ENCODE measurements at places on chromosomes 5 and 9.

- no peaks in the 10 kb centered on the region for H3K27me3 ChIP-seq
- no peak for DNase-seq
- H3K27ac ChIP-seq, result no peak overlapping the region
- no peak overlapping the region for H3K4me3 ChIP-seq
- H3K4me1 ChIP-seq, result no peaks in the 10 kb centered on the region
- no peaks in the 10 kb centered on the region for H3K36me3 ChIP-seq
Observed at GRCh38 chr5:170151097-170151831, 45.6 kb downstream of the FOXI1 start.

DNA sequence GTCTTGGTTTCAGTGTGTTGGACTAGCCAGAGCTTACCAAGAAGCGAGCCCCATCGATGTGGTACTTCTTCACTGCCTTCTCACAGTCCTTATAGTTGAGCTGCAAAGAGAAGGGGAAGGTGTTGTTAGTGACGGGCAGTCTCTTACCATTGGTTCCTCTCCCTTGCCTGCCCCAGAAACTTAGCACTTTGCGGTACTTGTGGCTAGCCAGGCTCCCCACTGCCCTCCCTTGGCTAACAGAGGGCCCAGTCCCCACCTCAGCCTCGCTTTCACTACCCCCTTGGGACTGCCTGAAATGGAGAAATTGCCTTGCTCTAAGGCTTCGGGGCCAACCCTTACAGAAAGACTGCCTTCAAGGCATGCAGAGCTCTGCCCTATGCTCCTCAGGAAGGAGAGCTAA, 4.3 kb downstream of the LCP2 start:
- peak; percentile 78 for DNase-seq
- peak overlapping the region; percentile 100 for H3K4me3 ChIP-seq
- peaks cover 59% of the 10 kb centered on the region for H3K36me3 ChIP-seq
- no peaks in the 10 kb centered on the region for H3K27me3 ChIP-seq

DNA sequence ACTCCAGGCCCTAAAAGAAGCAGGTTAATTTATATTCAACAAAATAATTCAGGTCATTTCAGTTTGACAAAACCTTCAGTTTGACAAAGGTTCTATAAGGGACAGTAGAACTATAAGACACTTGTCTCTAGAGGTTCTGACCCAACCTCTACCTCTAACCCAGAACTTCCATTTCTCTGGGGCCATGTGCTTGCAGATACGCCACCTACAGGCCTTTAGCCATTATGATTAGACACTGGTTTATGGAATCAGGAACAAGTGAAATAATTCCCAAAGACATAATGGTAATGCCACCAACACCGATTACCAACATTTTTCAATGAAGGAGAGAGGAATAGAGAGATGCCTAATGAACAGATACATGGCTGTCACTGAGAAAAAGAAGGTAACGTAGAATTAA, 733.9 kb downstream of the PRELID2 start:
- no peak overlapping the region for H3K4me3 ChIP-seq
- no peak overlapping the region for H3K27ac ChIP-seq
- H3K27me3 ChIP-seq, result no peaks in the 10 kb centered on the region
- H3K36me3 ChIP-seq, result no peaks in the 10 kb centered on the region
- no peaks in the 10 kb centered on the region for H3K4me1 ChIP-seq
- no peak for DNase-seq

DNA sequence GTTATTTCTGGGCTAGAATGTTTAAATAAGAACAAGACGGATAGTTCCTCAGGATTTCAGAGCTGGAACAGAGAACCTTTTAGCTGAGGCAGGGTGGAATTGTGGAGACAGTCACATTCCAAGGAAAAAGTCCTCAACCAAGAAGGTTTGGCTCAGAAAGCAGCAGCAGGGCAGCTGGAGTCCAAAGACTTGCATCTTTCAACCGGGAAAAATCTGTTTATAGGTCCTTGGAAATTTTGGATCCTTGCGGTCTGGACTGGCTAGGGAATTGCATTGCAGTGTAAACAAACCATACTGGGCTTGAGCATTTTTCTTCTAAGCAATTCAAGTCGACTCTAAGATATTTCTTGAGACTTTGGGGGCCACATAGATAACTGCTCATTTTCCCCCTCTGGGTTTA, 40.8 kb upstream of the HMHB1 start:
- no peaks in the 10 kb centered on the region for H3K27me3 ChIP-seq
- no peak for DNase-seq
- no peaks in the 10 kb centered on the region for H3K4me1 ChIP-seq
- H3K4me3 ChIP-seq, result no peak overlapping the region
- no peaks in the 10 kb centered on the region for H3K36me3 ChIP-seq

- DNase-seq, result no peak
- no peaks in the 10 kb centered on the region for H3K4me1 ChIP-seq
- no peak overlapping the region for H3K4me3 ChIP-seq
- H3K36me3 ChIP-seq, result no peaks in the 10 kb centered on the region
- H3K27me3 ChIP-seq, result no peaks in the 10 kb centered on the region
Observed at GRCh38 chr5:149437391-149438040, 58.4 kb upstream of the IL17B start.

GRCh38 chr5:84370176-84370575, 14.5 kb downstream of the EDIL3 start:
- H3K27ac ChIP-seq, result no peak overlapping the region
- no peaks in the 10 kb centered on the region for H3K4me1 ChIP-seq
- H3K4me3 ChIP-seq, result no peak overlapping the region
- DNase-seq, result no peak

- no peak for DNase-seq
- H3K4me1 ChIP-seq, result no peaks in the 10 kb centered on the region
- H3K27ac ChIP-seq, result no peak overlapping the region
- peaks cover 9% of the 10 kb centered on the region for H3K27me3 ChIP-seq
Observed at GRCh38 chr5:1244976-1245375, 19.8 kb downstream of the SLC6A18 start.

GRCh38 chr9:96871176-96871575, 16.9 kb upstream of the ZNF782 start:
- H3K27ac ChIP-seq, result no peak overlapping the region
- H3K36me3 ChIP-seq, result no peaks in the 10 kb centered on the region
- H3K4me3 ChIP-seq, result no peak overlapping the region
- peaks cover 8% of the 10 kb centered on the region for H3K4me1 ChIP-seq
- no peak for DNase-seq
- H3K27me3 ChIP-seq, result peaks cover 8% of the 10 kb centered on the region

DNA sequence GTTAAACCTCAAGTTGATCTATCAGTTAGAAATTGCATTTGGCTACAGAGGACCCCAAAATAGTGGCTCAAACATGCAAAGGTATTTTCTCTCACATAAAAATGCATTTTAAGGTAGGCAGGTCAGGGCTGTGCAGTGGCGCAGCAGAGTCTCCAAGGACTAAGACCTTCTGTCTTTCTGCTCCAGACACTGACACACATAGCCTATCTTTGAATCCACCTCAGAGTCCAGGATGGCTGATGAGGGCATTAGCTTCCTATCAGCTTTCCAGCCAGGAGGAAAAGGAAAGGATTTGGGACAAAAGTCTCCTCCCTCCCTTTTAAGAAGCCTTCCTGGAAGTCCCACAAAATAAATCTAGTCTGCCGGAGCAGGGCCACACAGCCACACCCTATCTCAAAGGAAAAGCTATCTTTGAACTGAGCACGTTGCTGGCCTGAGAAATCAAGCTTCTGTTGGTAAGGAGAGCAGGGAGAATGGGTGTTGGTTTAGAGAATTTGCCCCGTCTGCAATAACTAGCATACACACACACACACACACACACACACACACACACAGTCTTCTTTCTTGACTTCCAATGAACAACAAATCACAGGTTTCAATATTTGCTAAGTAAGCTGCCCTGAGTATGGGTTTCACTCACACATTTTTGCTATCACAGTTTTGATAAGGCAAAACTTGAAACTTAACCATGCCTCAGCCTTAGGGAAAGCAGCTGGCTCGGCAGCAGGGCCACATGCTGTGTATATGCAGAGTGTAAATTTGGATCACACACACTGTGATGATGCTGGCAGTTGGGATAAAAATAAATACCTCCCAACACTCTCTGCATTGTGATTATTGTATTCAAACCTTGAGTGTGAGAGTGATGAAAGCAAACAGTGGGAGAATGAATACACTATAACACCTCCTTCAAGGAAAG, 116.6 kb upstream of the MAP3K1 start:
- H3K27me3 ChIP-seq, result no peaks in the 10 kb centered on the region
- no peak for DNase-seq
- peaks cover 61% of the 10 kb centered on the region for H3K4me1 ChIP-seq
- H3K27ac ChIP-seq, result no peak overlapping the region

DNA sequence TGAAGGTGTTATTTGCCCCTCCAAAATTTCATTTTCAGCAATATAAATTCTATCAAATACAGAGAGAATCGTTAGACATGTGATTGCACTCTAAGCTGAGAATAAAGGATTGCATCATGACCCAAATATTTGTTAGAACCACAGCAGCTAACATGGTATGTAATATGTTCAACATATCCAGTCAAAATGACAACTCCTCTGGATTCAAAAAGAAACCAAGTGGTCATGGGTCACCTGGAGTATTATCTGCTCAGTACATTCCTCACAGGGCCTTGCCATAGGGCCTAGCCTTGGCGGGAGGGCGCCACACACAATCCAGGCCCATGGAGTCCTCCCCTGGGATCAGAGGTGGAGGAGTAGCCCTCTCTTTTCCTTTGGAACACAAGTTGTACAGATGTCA, 179.2 kb downstream of the HSD17B3 start:
- H3K4me1 ChIP-seq, result no peaks in the 10 kb centered on the region
- no peak overlapping the region for H3K4me3 ChIP-seq
- H3K27me3 ChIP-seq, result no peaks in the 10 kb centered on the region
- DNase-seq, result no peak

GRCh38 chr9:134695144-134695543, 53.5 kb downstream of the COL5A1 start:
- H3K4me3 ChIP-seq, result no peak overlapping the region
- H3K4me1 ChIP-seq, result no peaks in the 10 kb centered on the region
- H3K36me3 ChIP-seq, result no peaks in the 10 kb centered on the region
- DNase-seq, result no peak
- no peaks in the 10 kb centered on the region for H3K27me3 ChIP-seq

DNA sequence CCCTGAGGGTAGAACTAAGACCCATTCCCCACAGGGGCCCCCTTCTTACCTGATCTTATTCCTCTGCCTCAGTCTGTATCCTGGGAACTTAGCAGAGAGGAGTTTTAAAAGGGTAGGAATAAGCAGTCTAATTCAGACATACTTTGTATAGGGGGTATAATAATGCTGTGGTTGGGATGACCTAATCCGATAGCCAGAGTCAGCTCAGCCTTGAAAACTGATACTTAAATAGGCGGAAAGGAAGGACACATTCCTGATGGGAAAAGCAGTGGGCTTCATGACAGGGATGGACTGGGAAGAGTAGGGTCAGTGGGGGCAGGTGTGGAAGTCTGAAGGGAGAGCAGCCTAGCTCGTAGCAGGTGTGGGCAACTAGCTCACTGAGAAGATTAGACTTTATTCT, 52.2 kb upstream of the TESK1 start:
- no peak for DNase-seq
- no peaks in the 10 kb centered on the region for H3K27me3 ChIP-seq
- H3K4me1 ChIP-seq, result no peaks in the 10 kb centered on the region
- H3K36me3 ChIP-seq, result no peaks in the 10 kb centered on the region
- H3K4me3 ChIP-seq, result no peak overlapping the region

DNA sequence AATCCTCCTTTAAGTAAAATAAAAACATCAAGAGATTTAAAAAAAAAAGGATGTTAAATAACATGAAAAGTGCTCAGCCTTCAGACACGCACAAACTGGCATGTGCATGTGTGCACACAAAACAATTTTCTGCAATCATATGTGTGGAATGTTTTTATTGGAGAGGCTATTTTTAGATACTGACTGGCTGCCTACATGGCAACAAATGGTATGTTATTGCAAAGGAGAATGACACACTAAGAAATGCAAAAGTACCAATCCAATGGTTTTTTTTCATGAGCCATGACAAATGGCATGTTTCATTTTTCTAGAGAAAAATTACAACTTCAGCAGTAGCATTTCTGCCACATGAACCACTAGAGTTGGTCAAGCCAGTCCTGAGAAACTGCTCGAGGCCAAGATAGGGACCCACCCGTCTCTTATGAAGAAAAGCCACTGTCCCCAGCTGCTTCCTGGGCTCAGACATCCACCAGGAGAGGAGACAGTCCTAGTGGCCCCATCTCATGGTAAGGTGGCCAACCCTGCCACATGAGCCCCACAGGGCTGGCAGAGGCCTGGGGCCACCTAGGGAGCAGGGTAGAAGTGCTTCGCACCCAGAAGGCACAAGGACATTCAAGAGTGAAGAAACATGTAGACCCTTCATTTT, 116.4 kb downstream of the MYO10 start:
- H3K27ac ChIP-seq, result no peak overlapping the region
- no peaks in the 10 kb centered on the region for H3K36me3 ChIP-seq
- H3K4me1 ChIP-seq, result no peaks in the 10 kb centered on the region
- H3K4me3 ChIP-seq, result no peak overlapping the region
- DNase-seq, result no peak

- no peak for DNase-seq
- no peaks in the 10 kb centered on the region for H3K36me3 ChIP-seq
- peaks cover 17% of the 10 kb centered on the region for H3K4me1 ChIP-seq
Observed at GRCh38 chr9:110027671-110028081, 180.3 kb downstream of the C9orf152 start.

DNA sequence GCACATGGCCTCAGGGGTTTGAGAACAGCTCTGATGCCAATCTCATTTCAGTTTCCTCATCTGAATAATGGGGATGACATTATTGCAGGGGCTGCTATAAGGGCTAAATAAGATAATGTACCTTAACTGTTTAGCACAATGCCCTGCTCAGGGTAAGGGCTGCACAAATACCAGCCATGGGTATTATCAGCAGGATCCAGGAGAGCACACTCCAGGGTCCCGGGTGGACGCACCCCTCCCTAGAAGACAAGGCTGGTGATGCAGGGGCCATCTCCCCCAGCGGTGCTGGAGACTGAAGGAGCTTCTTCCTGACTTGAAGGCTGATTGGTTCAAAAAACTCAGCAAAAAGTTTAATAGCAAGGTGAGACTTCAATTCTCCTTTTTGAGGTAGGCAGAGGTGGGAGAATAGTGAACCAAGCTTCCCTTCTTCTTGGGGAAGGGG, 2.7 kb upstream of the CXXC5 start:
- H3K4me3 ChIP-seq, result no peak overlapping the region
- no peak overlapping the region for H3K27ac ChIP-seq
- no peaks in the 10 kb centered on the region for H3K36me3 ChIP-seq

DNA sequence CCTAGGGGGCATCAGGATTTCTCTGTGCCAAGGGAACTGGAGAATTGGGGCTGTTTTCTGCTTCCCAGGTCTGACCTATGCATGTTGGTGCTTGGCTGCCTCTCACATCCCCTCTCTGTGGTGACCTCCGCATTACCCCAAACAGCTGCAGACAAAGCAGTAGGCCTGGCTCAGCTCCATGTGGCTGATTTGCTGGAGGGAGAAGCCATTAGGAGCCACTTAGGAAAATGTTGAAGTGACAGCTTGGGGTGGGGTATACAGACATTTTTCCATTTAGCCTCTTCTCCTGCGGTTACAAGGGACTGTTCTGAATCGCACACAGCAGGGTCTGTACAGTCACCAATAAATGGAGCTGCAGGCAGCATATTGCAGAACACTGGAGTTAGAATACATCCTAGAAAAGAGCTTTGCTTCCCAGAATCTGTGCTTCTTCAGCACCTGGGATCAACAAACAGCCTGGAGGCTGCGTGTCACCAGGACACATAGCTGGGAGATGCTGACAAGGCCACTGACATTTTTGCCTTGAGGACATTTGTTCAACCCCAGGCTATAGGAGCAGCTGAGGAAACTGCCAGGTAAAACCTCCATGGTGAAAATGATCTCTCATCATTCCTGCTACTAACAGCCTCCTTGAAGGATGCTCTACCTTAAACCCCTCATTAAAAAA, 335.3 kb downstream of the DIRAS2 start:
- H3K4me1 ChIP-seq, result no peaks in the 10 kb centered on the region
- H3K4me3 ChIP-seq, result no peak overlapping the region
- no peak overlapping the region for H3K27ac ChIP-seq
- no peaks in the 10 kb centered on the region for H3K36me3 ChIP-seq
- DNase-seq, result no peak

GRCh38 chr9:15294604-15295003, 12.4 kb downstream of the TTC39B start:
- no peaks in the 10 kb centered on the region for H3K36me3 ChIP-seq
- no peaks in the 10 kb centered on the region for H3K27me3 ChIP-seq
- DNase-seq, result no peak

All from CD8-positive, alpha-beta memory T cell (primary cell).